Mesendoderm (in vitro differentiated cells): ENCODE measurements at places on chromosomes 6 and 20.

GRCh38 chr6:156992020-156992804 is 215.0 kb downstream of the ARID1B start:
- H3K4me3 ChIP-seq = no peak overlapping the region
- no peaks in the 10 kb centered on the region for H3K36me3 ChIP-seq
- peak overlapping the region; percentile 63 for H3K27ac ChIP-seq
- peak; percentile 49 for DNase-seq
- no peaks in the 10 kb centered on the region for H3K27me3 ChIP-seq
- H3K4me1 ChIP-seq = peaks cover 19% of the 10 kb centered on the region

- DNase-seq = no peak
- H3K4me3 ChIP-seq = no peak overlapping the region
- H3K27ac ChIP-seq = no peak overlapping the region
- no peaks in the 10 kb centered on the region for H3K4me1 ChIP-seq
Observed at GRCh38 chr6:27761391-27761790, 150.8 kb downstream of the OR2B2 start.

DNA sequence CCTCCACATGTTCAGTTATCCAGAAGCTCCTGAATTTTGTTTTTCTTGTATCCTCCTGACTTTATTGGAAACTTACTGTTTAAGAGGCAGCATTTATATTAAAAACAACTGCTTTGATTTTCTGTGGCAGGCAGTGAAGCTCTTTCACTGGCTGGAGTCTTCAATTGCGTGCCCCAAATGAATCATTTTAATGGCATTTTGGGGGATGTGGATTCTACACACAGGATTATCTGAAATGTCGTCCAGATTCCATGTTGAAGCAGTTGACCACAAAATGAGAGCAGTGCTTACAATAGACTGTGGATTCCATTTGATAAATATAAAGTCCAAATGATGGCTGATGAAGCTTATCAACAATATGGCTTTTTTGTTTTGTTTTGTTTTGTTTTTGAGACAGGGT is 41.0 kb upstream of the HIVEP1 start:
- peaks cover 3% of the 10 kb centered on the region for H3K4me1 ChIP-seq
- no peak overlapping the region for H3K27ac ChIP-seq
- no peak overlapping the region for H3K4me3 ChIP-seq
- no peaks in the 10 kb centered on the region for H3K36me3 ChIP-seq
- no peak for DNase-seq
- H3K27me3 ChIP-seq = no peaks in the 10 kb centered on the region

- H3K27me3 ChIP-seq = no peaks in the 10 kb centered on the region
- DNase-seq = no peak
- no peak overlapping the region for H3K4me3 ChIP-seq
- H3K27ac ChIP-seq = no peak overlapping the region
Observed at GRCh38 chr20:62522748-62523396, 47.1 kb upstream of the GATA5 start.

DNA sequence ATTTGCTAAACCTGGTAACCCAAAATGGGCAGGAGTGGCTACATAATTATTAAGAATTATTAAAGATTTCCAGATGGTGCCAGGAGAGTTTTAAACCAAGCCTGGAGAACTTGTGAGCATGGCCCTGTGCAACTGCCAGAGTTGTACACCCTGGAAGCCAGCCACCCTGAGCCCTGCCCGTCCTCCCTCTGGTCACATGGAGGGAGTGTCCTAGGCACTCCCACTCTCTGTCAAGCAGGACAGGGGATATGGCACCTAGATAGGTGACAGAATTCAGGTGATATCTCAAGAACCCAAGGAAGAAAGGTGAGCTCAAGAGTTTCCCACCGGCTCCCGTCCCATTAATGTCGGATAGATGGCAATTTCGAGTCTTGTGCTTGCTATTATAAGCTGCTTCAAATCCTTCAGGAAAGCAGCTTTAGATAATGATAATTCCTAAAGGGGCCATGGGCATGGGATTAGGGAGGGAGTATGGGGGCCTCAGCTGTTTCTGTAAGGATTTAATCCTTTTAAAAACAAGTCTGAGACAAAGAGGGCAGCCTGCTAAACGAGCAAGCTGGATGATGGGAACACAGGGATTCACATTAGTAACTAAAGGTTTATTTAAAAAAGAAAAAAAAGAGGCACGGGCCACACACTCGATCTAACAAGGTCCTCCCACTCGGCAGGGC is 169.1 kb downstream of the BMP7 start:
- no peaks in the 10 kb centered on the region for H3K4me1 ChIP-seq
- H3K4me3 ChIP-seq = no peak overlapping the region
- DNase-seq = no peak

- H3K27ac ChIP-seq = no peak overlapping the region
- no peak for DNase-seq
- no peaks in the 10 kb centered on the region for H3K36me3 ChIP-seq
- H3K4me3 ChIP-seq = no peak overlapping the region
- H3K4me1 ChIP-seq = no peaks in the 10 kb centered on the region
Observed at GRCh38 chr6:133495205-133495903, 254.2 kb downstream of the EYA4 start.

- no peaks in the 10 kb centered on the region for H3K27me3 ChIP-seq
- no peaks in the 10 kb centered on the region for H3K4me1 ChIP-seq
- H3K27ac ChIP-seq = no peak overlapping the region
- DNase-seq = no peak
- H3K4me3 ChIP-seq = no peak overlapping the region
Observed at GRCh38 chr6:22613695-22614094, 44.3 kb downstream of the HDGFL1 start.

DNA sequence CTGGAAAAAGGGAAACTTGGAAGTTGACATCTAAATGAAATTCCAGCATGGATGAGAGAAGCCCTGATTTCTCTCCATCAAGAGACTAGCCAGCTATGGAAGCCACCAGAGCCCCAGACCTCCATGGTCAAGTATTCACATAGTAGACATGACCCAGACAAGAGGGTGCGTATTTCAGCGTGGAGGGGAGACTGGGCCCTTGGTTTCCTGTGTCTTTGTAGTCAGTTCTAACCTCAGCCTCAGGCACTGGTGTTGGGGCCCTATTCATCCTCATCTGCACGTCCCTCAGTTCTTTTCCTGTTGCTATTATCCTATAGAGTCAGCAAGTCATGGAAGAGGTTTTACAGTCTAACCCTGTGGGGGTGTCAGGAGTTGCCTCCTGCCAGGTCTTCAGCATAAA is 12.5 kb downstream of the GNL1 start:
- no peak overlapping the region for H3K4me3 ChIP-seq
- no peaks in the 10 kb centered on the region for H3K36me3 ChIP-seq
- DNase-seq = no peak
- H3K27me3 ChIP-seq = no peaks in the 10 kb centered on the region

DNA sequence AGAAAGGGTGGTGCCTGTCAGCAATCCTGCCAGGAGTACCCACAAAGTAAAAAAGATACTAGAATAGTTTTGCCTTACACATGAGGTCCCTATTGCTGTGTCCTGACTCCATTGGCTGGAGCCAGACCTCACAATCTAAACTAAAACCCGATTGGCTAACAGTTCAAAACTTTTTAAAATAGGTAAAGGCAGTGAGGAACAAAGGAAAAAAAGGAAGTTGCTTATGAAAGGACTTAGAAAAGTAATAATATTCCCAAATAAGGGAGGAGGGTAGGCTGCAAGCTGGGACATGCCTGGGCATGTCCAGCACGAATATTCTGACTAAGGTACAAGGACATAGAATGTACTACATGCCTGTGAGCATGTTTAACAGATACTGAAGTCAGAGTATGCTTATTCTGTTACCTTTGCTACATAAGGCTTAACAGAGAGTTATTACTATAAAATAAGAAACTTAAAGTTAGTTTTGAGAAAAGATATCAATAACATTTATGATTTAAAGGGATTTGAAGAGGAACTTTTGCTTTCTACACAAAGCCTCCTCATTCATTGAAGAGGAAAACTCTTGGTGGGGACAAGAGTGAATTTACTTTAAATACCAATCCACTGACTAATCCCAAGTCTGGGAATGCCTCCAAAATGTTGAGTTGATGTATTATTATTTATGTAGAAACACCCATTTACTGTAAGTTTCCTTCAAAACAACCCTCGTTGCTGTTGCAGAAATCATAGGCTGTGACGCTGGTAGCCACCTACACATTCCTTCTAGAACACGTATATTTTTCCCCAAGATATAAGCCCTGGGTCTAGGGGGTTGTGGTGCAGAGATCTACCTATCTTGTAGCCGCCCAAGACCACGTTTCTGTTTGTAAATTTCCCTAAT is 8.2 kb upstream of the MTHFD1L start:
- H3K27me3 ChIP-seq = no peaks in the 10 kb centered on the region
- H3K4me1 ChIP-seq = no peaks in the 10 kb centered on the region
- no peaks in the 10 kb centered on the region for H3K36me3 ChIP-seq
- H3K4me3 ChIP-seq = no peak overlapping the region

DNA sequence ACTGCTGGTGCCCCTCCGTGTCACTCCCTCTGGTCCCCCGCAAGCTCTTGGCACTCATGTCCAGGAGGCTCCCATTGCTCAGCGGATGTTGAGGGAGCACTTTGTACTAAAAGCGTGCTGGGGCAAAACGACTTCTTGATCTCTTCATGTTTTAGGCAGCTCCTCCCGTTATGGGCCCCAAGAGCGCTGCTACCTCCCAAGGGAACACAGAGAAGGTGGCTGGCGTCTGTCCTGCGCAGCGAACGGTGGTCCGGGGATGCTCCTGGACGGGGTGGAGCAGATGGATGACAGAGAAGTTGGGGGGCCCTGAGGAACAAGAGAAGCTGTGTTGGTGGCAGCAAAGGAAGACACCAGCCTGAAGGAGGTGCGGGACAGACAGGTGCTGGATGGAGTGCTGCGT is 99.8 kb downstream of the TMEM242 start:
- no peak overlapping the region for H3K4me3 ChIP-seq
- H3K27ac ChIP-seq = no peak overlapping the region
- H3K36me3 ChIP-seq = no peaks in the 10 kb centered on the region
- H3K4me1 ChIP-seq = no peaks in the 10 kb centered on the region
- H3K27me3 ChIP-seq = no peaks in the 10 kb centered on the region
- DNase-seq = no peak

DNA sequence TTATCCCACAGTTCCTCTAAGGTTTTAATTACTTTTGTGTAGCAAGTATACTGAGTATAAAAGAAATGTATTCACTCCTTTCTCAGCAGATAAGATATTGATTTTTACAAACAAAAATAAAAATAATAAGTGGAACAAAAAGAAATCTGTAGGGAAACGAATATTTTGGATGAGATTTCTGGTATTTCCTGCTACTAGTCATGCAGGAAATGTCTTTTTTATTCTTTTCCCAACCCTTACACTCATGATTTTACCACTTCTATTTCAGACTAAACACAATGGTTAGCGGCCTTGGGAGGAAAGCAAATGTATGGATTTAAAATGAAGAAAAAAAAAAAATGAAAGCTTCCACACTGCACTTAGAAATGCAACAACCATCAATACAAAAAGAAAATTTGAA is 580.5 kb upstream of the MARCKS start:
- H3K27ac ChIP-seq = no peak overlapping the region
- DNase-seq = no peak
- no peaks in the 10 kb centered on the region for H3K4me1 ChIP-seq
- no peaks in the 10 kb centered on the region for H3K27me3 ChIP-seq
- no peak overlapping the region for H3K4me3 ChIP-seq

DNA sequence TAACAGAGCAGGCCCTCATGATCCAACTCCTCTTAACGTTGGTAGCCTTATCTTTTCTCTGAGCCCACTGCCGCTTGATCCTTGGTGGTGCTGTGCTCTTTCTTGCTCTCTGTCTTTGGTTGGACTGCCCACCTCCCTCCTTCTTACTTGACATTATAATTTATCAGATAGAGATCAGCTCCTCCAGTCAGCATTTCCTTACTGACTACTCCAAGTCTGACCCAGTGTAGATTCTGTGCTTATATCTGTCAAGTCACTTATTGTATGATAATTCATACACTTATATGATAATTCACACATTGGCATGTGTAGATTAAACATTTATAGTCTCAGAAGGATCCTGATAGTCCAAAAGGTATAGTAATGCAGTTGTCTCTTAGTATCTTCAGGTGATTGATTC is 18.1 kb downstream of the PTPRA start:
- no peak overlapping the region for H3K27ac ChIP-seq
- no peak for DNase-seq

DNA sequence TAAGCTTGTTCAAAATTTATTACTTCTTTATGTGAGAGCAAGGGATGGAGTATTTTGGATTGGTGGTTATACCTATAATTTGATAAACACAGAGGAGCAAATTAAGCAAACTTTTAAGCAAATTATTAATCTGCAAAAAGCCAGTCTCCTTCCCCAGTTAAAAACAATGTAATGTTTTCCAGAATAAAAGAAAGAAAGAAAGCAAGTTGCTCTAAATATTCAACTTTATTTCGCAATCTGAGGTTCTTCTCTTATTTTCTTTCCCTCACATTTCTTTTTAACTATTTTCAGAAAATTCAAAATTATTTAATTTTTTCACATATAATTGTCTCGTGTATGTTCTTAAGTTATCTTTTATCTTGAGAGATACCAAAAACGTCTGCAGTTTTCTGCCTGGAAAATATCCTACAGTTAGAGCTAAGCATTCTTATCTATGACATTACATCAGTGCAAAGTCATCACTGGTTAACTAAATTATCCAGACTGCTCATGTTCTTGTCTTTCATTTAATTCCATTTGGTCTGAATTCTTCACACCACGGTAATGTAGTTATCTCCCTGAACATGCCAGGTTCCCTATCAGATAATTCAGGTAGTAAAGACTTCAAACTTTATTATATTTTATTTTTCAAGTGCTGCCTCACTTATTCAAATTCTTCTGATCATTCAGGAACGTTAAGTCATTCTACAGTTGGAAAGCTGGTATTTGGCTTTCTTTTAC is 3.3 kb upstream of the CNKSR3 start:
- no peak overlapping the region for H3K27ac ChIP-seq
- H3K27me3 ChIP-seq = no peaks in the 10 kb centered on the region
- H3K36me3 ChIP-seq = no peaks in the 10 kb centered on the region
- peak; percentile 81 for DNase-seq
- H3K4me3 ChIP-seq = no peak overlapping the region
